A172 (cell line): ENCODE measurements at places on chromosomes 2 and 18. TPM values are rescaled to one million over a fixed set of nuclear protein-coding genes. Genes with fewer than 3 reads are reported as not detected.

- no peak for DNase-seq
Observed at GRCh38 chr2:56369316-56369715, 185.5 kb downstream of the CCDC85A start.

DNA sequence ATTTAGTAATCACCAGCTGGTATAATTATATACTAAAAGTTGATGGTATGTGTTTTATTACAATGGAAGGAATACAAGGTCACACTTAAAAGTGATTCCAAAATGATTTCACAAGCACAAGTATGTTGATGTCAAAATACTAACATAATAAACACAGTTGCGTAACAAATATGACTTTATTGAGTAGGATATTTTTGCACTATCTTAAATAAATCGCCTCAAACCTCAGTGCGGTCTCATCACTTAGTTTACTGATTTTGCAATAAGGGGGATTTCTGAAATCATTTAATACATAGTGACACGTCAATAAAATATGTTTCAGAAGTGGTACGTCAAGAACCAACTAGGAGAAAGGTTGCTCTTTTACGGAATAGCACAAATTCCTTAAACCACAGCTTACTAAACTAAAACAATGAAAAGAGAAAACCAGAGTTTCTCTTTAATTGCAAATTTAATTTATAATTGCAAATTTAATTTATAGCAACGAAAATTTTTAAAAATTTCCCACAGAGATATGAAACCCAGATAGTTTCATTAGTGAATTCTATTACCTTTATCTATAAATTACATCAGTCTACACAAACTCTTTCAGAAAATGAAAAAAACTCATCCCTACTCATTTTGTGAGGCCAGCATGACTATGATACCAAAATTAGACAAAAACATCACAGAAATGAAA is 304.0 kb upstream of the REG3G start:
- DNase-seq: peak; percentile 12

The TGIF1 gene
- total RNA-seq: 101 and 103 TPM in 2 replicates

The LCT gene
- not detected in 2 replicates for total RNA-seq

DNA sequence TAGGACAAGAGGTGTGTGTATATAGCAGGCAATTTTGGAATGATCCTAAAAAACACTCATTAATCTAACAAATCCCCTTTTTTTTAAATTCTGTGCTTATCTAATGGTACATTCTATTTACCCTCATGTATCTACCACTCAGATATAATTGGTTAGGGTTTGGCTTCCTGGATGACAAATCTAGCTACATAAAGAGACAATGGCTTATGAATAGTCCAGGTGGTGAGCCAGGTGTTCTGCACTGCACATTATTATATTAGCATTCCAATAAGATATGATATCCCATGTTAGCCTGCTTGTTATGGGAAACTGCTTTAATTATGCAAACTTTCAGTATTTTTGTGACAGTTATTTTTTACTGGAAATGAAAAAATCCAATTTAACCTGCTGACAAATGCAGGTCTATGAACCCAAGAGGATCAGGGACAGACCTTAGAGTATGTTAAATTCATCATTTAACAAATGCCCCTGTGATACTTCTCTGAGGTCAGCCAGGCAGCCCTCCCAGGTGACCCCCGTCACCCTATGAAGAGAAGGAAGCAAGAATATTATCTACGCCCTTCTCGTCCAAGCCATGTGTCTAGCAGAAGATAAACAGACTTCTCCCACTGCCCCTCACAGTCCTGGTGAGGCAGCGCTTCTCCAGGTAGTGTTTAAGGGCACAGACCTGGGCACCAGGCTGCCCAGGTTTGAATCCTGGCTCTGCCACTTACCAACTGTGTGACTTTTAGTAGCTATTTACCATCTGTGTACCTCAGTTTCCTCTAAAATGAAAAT is 83.0 kb downstream of the ADD2 start:
- DNase-seq: no peak

The MATN3 gene
- 13.4 and 16.1 TPM in 2 replicates for total RNA-seq

- DNase-seq: no peak
Observed at GRCh38 chr18:68447286-68447685, 267.6 kb downstream of the TMX3 start.

- peak; percentile 46 for DNase-seq
Observed at GRCh38 chr2:118046634-118047210, 32.9 kb upstream of the CCDC93 start.

The MRPL30 gene
- total RNA-seq: 53.6 and 67.3 TPM in 2 replicates

- no peak for DNase-seq
Observed at GRCh38 chr18:48875942-48876511, 74.7 kb downstream of the SMAD7 start.

GRCh38 chr2:144267239-144267638 is 252.7 kb downstream of the ZEB2 start:
- DNase-seq: no peak
